ENCODE measurements at places on chromosomes 16 and 17. TPM values are rescaled to one million over a fixed set of nuclear protein-coding genes. Genes with fewer than 3 reads are reported as not detected.

- DNase-seq, result no peak
Measured at GRCh38 chr16:78946556-78946955, 654.0 kb downstream of the MAF start.

DNA sequence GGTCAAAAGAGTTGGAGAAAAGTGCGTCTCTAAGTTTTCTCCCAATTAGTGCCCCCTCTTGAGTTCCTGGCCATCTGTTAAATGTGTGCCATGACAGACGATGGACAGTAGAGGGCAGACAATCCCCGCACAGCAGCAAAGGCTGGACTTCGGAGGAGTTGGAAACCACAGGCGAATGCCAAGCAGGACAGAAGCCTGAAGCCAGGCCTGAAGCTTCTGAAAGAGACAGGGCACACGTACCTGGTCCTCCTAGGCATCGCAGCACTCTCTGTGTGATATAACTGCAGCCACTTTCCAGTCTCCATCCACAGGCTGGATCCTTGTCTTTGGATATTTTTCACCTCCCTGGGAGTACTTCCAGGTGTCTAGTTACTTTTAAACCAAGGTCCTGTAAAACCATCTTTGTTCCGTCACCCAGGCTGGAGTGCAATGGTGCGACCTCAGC lies 14.5 kb downstream of the C17orf100 start:
- DNase-seq, result peak; percentile 84

- DNase-seq, result no peak
Measured at GRCh38 chr16:24729951-24730815, 732 bp downstream of the TNRC6A start.

- DNase-seq, result no peak
Measured at GRCh38 chr17:43025766-43026537, 921 bp downstream of the RND2 start.

GRCh38 chr16:80974649-80975376 lies 31.9 kb downstream of the CMC2 start:
- peak; percentile 15 for DNase-seq

- DNase-seq, result no peak
Measured at GRCh38 chr17:55134486-55135157, 130.1 kb upstream of the HLF start.

Gene WFDC1
- total RNA-seq, result 2.4 TPM

Gene LRRC3C
- not detected for total RNA-seq

Gene RAB37
- 0.82 TPM for total RNA-seq

Gene ZSCAN10
- total RNA-seq, result not detected

All from cerebellum (tissue), 4 donors.